Daoy (cell line): ENCODE measurements at places on chromosomes 16 and 17. TPM values are rescaled to one million over a fixed set of nuclear protein-coding genes. Genes with fewer than 3 reads are reported as not detected.

The ERN2 gene
- total RNA-seq = 0.11 TPM in 1 of 2 replicates, not detected in the other

The C16orf74 gene
- total RNA-seq = 14.1 and 17.8 TPM in 2 replicates

DNA sequence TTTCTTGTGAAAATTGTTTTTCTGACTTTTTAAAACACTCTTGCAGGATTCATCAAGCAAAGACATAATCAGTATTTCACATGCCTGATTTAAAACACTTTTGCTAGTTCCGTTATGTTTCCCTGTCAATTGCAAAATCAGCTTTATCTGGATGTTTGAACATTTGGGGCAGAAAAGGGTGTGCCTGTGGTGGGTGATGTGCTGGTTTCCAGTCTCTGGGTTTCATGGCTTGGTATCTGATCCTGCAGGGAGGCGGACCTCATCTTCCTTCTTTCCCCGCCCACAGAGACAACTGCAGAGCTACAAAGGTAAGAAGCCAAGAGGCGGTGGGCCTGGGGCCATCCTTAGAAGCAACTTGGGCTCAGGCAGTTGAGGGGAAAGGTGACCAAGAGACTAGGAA lies 41.8 kb downstream of the NLRC5 start:
- DNase-seq = no peak

DNA sequence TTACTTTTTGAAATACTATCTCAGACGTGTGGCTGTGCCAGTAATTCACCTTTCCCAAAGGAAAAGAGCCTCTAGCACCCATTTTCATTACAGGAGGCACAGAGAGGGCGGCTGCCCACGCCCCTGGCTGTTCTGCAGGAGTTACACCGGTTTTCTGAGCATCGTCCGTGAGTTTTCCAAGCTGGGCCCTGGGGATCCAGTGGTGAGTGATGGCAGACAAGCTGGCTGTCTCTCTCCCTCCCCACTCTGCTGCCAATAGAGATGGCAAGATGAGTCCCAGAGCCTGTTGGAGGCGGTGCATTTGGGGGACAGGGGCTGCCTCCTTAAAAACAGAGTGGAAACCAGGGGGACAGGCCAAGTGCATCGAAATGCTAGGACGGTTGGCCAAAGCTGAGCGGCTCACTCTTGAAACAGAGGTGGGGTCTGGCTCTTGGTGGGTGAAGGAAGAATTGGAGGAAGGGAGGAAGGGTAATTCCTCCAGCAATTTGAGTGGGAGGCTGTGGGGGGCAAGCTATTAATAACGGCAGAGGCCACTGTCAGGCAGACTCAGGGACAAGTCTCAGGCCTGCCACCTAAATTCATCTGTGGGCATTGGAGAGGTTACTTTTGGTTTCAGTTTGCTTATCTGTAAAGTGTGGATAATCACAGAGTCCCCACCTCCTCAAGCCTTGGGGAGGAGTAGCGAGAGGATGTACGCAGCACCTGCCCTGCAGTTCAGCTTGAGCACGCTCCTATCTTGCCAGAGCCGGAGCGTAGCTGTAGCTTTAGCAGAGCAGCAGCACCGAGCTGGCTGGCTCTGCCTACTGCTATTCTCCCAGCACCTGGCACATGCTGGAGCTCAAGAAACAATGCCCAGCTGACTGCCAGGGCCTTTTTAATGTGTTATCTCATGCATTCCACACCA lies 7.5 kb upstream of the NOS2 start:
- DNase-seq = peak; percentile 43

DNA sequence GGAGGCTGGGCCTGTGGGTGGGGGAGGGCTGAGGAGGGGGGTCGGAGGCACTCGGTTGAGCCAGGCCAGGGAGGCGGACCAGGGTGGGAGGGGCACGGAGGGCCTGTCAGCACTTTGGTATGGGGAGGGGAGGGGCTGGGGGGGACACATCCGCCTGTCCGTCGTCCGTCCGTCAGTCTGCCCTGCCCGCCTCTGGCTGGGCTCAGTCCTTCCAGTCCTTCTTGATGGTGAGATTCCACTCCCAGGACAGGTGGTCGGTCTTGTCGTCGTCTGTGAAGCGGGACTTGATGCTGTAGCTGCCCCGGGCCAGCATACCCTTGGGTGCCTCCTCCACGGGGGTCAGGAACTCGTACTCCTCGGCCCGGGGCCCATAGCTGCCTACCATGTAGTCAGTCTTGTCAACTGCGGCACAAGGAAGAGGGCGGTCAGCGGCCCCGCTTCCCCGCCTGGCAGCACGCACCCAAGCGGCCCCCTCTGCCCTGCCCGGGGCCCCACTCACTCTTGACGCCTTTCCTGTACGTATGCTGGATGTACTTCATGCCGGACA lies 2.4 kb downstream of the ARHGDIA start:
- peak; percentile 88 for DNase-seq

GRCh38 chr16:27458258-27458657 lies 56.3 kb downstream of the IL21R start:
- DNase-seq = no peak

DNA sequence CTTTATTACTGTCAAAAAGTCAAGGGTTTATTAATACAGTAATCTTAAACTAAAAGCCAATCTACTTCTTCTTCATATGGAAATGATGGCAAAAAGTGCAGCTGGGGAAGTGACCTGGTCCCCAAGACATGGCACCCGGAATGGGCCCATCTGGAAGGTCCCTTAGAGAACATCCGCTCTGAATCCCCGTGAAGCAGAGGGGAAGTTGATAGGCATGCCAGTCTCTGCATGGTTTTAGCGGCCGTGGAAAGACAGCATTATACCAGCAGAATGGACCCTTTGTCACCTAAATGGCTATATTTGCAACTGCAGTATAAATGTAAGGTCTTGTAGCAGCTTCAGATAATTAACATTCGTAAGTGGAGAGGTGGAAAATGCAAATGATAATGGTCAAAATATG lies 32.4 kb downstream of the COTL1 start:
- no peak for DNase-seq

- no peak for DNase-seq
Observed at GRCh38 chr17:39775031-39775430, 37.3 kb downstream of the GRB7 start.
